ENCODE measurements at places on chromosomes 1 and 21.
A peak's percentile ranks its signal among the peaks of the same experiment; 100 is the strongest.

DNA sequence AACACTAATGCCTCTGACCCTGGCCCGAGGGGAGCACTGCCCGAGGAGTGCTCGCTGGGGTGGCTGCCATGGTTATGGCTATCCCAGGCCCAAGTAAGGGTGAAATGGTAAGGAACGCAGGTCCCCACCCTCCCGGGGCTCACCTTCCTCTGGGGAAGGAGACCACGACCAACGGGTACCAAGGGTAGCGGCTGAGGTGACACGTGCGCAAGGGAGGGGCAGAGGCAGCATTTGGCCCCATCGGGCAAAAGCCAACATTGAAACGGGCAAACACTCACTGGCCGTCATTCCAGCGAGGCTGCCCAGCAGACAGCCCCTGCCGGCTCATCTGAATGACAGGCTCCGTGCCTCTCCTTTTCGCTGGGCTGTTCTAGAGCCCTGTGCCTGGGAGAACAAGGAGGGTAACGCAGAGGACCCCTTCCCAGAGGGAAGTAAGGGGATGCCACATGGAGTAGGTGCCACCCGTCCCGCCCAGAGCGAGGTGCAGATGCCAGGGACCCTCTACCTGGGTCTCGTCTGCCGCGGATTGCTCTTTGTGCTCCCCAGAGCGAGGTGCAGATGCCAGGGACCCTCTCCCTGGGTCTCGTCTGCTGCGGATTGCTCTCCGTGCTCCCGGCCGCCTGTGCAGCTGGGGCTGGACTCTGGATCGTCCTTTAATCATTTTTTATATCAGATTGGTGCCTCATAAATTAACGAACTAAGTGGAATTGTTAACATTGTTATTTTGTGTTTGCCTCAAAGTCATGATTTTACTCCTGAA is 16.2 kb downstream of the ACTRT2 start:
- DNase-seq, result no peak

- DNase-seq, result no peak
Observed at GRCh38 chr1:62514746-62515423, 78.0 kb downstream of the USP1 start.

DNA sequence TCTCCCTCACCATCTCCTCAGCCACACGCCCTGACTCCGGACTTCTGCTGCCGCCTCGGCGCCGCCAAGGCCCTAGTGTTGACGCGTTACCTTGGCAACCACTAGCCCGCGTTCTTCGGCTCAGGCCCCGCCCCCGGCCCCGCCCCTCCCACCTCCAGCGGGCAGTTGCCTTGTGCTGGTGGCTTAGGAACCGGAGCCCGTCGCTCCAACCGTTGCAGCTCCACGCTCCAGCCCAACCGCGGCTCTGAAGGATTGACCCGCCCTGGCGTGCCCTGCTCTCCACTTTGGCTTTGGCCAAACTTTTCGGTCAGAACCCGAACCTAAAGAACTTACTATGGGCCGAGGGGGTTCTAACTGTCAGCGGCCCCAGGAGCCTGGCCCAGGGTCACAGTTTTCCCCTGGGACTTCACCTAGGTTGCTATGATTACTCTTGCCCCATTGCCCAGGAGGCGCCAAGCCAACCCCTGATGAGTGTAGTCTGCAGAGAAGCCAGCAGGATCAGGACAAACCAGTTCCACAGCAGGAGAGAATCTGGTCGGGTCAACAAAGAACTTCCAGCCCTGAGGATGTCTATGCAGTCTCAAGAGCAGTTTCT is at the start of gene CFAP45:
TSS of gene CFAP45 (minus strand) at position 80 of the 595 bp plus-strand sequence. CDS start at position 13, 67 bp downstream.
- no peak for DNase-seq

DNA sequence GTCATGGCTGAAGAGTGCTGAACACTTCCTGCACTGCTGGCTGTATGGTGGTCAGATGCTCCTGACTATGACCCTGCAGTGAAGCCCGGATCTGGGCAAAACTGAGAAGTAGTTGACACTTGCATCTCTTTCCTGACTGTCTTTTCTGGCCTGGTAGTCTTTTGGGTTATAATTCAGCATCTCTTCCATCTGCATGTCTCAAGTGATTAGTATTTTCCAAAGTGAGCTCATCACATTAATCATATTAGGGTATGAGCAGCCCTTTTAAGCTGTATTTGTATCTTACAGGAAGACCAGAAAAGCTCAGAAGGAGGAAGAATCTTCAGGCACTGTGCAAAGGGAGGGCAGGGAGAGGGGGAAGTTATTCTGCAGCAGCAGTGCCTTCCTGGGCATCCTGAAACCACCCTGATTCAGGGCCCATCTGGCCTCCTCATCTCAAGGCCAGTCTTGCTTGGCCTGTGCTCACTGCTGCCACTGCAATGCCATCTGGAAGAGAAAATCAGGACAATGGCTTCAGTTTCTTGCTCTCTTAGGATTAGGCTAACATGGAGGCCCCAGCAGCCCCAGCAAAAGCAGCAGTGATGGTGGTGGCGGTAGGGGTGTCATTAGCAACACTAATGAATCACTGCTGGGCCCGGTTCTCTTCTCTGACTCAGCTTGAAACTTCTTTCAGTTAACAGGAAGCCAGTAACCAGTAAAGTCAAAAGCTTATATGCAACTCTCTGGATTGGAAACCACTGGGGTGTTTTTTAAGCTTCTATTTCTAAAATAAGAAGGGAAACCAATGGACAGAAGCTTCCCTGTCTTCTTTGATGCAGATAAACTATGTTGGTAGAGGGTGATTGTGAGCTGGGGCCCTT is 63.3 kb upstream of the WDR26 start:
- peak; percentile 40 for DNase-seq

DNA sequence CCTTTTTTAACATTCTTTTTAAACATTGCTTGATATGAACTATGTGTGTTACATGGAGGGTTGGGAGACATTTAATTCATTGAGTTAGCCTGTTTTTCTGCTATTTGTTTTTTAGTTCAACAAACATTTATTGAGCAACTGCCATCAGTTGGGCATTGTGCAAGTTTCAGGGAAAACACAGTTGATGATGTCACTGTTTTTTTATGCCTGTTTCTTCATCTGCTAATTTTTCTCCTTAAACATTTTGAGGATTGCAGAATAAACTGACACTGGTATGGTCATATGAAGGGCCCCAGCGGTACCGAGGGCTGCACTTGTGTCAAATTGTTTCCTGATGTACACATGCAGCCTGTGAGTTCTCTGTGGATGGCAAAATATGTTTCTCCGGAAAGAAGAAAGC is 253.0 kb downstream of the FGGY start:
- no peak for DNase-seq

DNA sequence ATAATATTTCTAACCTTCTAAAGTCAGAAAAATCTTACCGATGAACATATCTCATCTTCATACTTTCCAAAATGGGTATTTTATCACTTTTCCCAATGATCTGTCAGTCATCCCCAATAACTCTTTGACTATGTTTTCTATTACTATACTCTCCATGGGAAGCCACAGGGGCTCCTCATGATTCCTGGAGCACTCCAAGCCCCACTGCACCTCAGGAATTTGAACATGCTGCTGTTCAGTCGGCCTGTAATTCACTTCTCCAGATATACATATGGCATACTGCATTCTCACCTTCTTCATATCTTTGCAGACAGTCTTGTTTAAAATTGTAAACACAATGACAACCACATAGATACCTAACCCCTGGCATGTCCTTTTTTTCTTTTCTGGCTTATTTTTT is 333.0 kb downstream of the BRINP3 start:
- no peak for DNase-seq

- no peak for DNase-seq
Observed at GRCh38 chr1:59522925-59523505, 226.1 kb downstream of the FGGY start.

DNA sequence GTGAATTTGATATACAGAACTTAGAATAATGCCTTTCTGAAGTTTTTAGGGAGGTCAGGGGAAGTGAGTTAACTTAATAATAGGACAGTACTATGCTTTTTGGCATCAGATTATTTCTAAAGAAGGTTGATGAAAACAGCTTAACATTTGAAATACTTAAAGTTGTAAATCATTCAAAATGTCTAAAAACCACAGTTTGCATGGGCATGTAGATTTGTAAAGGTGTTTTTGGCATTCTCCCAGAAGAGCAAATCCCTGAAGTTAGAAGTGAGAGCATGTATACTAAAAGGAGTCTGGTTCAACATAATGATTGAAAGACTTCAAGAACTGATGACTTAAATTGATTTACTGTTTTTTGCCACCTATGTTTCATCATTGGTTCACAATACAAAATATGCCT is 6.7 kb downstream of the DR1 start:
- DNase-seq, result no peak

Data from activated naive CD8-positive, alpha-beta T cell treated with anti-CD3 and anti-CD28 coated beads, Interleukin-2, amount 50 U/mL, for 16 hours (primary cell).